ENCODE measurements at places on chromosomes 7 and 10.

- no peak for DNase-seq
Measured at GRCh38 chr10:17144757-17145156, 15.1 kb upstream of the CUBN start.

GRCh38 chr10:112383325-112383724 is 9.4 kb downstream of the ACSL5 start:
- no peak for DNase-seq

- no peak for DNase-seq
Measured at GRCh38 chr10:73117976-73118743, 7.9 kb downstream of the NUDT13 start.

DNA sequence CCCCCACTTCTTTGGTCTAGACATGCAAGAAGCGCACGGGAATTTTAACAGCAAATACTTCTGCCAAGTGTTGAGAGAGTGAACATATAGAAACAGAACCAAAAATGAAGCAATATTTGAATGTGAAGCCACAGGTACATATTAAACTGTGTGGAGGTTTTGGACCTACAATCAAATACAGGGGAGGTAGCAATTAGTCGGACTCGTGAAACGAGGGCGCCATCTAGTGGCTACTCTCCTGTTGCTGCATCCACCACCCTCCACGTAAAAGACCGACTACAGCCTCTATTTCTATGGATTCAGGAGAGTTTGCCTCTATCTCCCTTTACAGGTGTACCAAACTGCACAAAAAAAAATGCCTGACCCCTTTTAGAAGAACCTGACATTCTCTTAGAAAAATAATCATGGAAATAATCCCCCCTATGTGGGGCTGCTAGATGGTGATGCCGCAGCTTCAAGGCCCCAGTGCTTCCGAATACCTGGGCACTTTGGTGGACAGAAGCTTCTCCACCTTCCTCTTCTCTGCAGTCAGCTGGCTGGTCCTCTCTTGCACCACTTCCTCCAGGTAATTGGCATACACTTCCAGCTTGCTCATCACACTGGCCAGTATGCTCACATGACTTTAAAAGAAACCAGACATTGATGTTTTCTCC is 31.7 kb downstream of the TECTB start:
- DNase-seq = peak; percentile 54

- DNase-seq = no peak
Measured at GRCh38 chr10:132507956-132508490, 29.6 kb upstream of the INPP5A start.

GRCh38 chr7:71459132-71459531 is 327.2 kb downstream of the GALNT17 start:
- no peak for DNase-seq

- no peak for DNase-seq
Measured at GRCh38 chr10:11344550-11344949, 266.9 kb downstream of the USP6NL start.

DNA sequence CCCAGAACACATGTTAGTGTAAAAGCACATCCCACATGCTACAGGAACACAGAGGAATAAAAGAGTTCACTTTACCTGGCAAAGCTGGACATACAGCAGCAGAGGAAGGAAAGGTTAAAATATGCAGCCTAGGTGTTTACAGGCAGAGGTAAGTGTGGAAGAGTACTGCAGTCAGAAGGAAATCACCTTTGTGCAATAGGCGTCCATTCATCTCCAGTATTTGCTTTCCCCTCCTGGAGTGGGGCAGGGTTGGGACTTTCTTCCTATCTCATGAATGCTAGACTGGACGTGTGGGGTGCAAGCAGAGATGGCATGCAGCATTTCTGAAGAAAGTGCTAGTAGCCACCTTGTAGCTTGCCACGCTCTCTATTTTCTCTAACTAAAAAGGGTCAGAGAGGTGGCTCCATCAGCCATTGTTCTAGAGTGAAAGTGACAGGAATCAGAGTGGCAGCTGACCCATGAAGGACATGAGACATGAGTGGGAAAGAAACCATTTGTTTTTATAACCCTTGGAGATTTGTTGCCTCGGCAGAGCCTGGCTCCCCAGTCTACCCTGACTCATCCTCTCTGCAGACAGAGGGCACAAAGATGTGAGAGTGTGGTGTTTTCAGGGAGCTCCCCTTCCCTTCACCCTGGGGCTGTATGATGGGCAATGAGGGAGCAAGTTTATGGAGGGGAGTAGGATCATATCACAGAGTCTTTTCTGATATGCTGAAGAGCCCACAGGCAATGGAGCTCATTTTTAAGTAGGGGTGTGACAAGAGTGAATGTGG is 101.2 kb upstream of the SEC61G start:
- no peak for DNase-seq

- DNase-seq = no peak
Measured at GRCh38 chr7:74655324-74655723, 2.2 kb upstream of the GTF2I start.

DNA sequence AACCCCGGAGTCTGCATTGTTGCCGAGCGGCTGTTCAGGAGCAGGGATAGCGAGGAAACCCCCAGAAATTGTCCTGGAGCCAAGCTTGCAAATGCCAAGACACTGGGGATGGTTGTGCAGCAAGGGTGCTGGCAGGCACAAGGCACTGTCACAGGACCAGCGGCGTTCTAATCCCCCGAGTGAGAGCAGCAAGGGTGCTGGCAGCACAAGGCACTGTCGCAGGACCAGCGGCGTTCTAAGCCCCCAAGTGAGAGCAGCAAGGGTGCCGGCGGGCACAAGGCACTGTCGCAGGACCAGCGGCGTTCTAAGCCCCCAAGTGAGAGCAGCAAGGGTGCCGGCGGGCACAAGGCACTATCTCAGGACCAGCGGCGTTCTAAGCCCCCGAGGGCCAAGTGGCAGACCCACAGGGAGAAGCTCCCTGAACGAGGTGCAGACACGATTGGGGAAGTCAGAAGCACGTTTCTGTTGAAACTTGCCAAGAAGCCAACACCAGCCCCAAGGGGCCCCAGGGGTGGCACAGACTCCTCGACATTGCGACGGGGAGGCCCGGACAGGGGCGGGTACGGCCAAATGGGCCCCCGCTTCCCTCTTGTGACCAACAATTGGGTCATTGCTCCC is 40.4 kb upstream of the INPP5A start:
- DNase-seq = no peak

GRCh38 chr7:19051767-19052375 is 65.6 kb downstream of the TWIST1 start:
- DNase-seq = no peak

DNA sequence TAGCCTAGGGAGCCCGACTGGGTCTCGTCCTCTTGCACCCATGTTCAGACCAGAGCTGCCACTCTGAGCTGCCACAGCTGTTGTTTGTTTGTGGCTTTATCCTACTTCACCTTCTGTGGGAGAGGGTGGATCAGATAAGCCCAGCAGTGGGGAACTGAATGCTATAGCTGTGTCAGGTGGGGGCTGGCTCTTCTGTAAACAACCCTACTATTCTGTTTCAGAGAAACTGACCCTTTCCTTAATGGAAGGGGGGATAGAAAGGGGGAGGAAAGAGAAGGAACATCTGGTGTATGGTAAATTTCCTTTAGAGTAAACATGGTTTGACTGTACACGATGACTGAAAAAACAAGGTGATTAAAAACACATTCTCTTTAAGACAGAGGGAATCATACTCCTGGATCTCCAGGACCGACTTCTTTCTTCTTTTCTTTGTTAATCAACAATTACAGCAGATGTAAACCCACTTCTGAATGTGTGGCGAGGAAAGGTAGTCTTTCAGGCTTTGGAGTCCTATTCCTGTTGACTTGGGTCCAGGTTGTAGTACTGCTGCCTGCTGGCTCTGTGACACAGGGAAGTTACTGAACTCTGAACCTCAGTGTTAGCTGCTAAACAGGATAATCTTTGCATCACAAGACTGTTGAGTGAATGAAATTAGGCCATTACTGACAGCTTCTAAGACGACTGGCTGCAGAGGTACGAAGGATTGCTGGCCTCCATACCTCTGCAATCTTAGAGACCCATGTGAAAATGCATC is 6.0 kb downstream of the PRXL2A start:
- DNase-seq = no peak

- DNase-seq = peak; percentile 99
Measured at GRCh38 chr7:77798394-77799077, at the start of the genes PHTF2 and TMEM60. Gene PHTF2 (plus strand): TSS chr7:77798773. Gene TMEM60 (minus strand): TSS chr7:77798434. CDS start chr7:77794373, 4,061 bp downstream.

GRCh38 chr10:93672022-93672678 is 30.2 kb downstream of the FRA10AC1 start:
- no peak for DNase-seq

GRCh38 chr7:112362731-112363131 is 87.5 kb upstream of the IFRD1 start:
- DNase-seq = no peak

DNA sequence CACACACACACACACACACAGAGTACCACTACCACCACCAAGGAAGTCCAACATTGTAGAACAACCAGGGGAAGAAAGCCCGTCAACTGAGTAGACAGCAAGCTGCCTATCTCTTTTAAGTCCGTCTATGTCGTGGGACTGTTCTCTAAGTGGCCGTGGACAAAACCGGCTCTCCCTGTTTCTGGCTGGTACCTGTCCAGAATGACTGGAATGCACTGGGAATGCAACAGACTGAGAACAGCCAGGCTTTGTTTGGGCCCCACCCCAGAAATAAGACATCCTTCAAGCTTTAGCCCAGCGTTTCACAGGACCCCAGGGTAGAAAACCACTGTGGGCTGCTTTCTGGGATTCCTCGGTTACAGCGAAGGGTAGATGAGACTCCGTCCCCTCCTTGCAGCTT is 203.6 kb downstream of the TCERG1L start:
- DNase-seq = no peak

GRCh38 chr7:108211382-108212201 is 81.4 kb upstream of the LAMB4 start:
- no peak for DNase-seq

DNA sequence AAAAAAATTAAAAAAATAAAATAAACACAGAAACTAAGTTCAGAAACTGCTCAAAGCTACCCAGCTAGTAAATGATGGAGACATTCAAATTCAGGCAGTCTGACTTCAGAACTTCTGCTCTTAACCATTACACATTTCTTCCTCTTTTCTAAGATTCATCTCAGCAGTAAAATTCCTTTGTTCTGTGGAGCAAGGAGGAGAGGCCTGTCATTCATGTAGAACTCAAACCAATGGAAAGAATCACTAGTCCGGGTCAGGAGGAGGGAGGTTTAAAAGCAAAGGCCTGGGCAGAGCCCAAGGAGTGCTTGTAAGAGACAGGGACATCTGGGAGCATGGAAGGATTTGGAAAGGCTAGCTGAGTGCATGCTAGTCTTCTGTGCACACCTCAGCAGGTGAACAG is 37.9 kb upstream of the DNAJB12 start:
- DNase-seq = no peak

- DNase-seq = no peak
Measured at GRCh38 chr7:67463983-67464382, 467.4 kb downstream of the TYW1 start.

DNA sequence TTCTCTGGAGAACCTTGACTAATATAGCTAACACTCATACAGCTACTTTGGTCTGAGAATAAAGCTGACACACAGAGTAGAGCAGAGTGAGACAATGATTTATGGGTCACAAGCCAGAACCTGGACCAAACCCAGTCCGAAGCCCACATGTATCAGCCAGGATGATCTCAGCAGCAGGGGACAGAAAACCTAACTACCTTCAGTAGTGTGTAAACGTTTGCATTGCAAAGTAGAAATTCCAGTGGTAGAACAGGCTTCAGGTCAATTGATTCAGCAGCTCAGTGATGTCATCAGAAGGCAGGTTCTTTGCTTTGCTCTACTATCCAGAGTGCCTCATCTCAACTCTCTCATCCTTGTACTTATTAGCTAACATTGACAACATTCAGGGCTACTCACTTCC is 62.5 kb upstream of the PALS2 start:
- DNase-seq = no peak

GRCh38 chr10:31961277-31962074 is 32.8 kb upstream of the ARHGAP12 start:
- peak; percentile 78 for DNase-seq

DNA sequence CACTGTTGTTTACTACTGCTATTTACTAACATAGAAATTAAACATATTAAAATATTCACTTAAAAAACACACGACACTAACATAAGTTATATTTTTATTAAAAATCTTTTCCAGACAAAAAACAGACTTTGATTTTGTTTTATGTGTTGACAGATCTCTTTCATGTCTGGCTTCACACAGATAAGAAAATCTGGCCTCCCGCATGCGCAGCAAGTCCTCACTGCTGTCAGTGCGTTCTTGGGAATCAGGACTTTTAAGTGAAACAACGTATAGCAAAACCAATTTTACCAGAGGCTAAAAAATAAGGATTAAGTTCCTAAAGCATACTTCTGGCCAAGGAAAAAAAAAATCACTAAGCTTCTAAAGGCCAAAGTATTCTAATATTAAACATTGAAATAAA is 1.2 kb upstream of the IDI1 start:
- DNase-seq = no peak

GRCh38 chr10:93818086-93818485 is 60.4 kb downstream of the LGI1 start:
- no peak for DNase-seq

- no peak for DNase-seq
Measured at GRCh38 chr7:96069401-96069800, 252.5 kb downstream of the SLC25A13 start.

- no peak for DNase-seq
Measured at GRCh38 chr7:74063223-74063641, 20.4 kb upstream of the LIMK1 start.

- no peak for DNase-seq
Measured at GRCh38 chr7:128909625-128910568, 612 bp downstream of the KCP start.

DNA sequence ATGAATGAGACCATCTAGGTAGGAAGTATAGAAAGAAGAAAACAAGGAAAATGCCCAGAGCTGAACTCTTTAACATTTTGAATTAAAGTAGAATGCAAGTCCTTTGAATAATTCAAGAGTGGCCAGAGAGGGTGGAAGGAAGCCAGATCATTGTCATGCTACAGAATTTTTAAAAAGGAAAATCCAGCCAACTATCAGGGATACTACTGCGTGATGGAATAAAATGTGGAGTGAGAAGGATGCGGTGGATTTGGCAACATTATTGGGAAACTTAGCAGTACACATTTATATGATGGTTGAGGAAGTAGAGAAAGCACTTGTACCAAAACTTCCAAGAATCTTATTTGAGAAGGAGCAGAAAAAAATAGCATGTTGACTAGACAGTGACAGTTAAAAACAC is 261.6 kb downstream of the GPR158 start:
- no peak for DNase-seq

GRCh38 chr10:68697106-68697505 is 23.9 kb upstream of the CCAR1 start:
- no peak for DNase-seq

Data from amniotic stem cell (primary cell).